ENCODE measurements at places on chromosomes 1 and 21. TPM values are rescaled to one million over a fixed set of nuclear protein-coding genes. Genes with fewer than 3 reads are reported as not detected.

DNA sequence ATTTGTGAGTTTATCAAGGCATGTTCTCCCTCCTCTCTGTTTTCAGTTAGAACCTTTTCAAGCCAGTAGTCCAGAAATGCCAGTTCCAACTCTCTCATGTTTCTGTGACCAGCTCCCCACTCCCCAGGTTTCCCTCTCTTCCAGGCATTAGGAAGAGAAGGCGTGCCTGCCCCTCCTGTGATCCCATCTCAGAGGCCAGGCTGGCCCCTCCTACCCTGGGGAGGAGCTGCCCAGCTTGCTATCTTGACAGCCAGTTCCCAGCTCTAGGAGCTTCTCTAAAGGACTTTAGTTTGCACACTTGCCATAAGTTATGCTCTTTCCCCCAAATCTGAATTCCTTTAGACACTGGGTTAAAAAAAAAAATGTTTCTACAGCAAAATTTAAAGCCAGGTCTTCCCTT, 8.9 kb downstream of the HYI start:
- DNase-seq: peak; percentile 14

GRCh38 chr1:202806845-202807450, 1.3 kb downstream of the KDM5B start:
- no peak for DNase-seq

- DNase-seq: no peak
These were observed 917 bp downstream of the ETNK2 start for GRCh38 chr1:204150702-204151551.

DNA sequence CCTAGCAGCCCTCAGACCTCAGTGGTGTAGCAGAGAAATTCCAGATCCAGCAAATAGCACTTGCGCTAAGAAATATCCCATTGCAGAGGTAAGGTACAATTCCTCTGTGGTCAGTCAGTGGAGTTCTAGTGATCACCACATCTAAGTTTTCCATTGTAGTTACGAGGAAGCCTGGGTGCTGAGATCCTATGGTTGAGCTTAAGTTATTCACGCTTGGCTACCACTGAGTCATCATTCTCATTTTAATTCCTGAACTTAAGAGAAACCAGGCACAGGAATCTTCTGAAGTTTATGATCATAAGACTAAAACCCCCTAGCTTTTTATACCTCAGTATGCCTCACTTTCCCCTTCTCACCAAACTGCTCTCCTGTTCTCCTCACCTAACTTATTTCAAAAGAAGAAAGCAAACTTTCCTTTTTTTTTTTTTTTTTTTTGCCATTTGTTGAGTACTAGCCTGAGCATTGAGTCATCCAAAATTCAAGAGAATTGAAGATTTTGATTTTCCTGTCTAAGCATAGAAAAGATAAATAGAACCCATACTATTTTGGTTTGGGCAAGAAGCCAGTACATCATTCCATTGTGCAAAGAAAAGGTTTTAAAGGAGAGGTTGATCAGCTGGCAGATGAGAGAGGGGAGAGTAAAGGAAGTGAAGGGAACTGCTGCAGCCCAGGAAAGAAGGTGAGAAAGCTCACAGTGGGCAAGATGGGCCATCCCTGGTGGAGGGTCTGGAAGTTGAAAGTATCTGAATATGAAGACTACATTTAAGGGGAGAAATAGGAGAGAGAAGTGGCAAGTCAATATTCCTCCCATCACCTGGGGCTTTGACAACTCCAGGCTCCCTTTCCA, 39.9 kb downstream of the SERBP1 start:
- DNase-seq: peak; percentile 77

DNA sequence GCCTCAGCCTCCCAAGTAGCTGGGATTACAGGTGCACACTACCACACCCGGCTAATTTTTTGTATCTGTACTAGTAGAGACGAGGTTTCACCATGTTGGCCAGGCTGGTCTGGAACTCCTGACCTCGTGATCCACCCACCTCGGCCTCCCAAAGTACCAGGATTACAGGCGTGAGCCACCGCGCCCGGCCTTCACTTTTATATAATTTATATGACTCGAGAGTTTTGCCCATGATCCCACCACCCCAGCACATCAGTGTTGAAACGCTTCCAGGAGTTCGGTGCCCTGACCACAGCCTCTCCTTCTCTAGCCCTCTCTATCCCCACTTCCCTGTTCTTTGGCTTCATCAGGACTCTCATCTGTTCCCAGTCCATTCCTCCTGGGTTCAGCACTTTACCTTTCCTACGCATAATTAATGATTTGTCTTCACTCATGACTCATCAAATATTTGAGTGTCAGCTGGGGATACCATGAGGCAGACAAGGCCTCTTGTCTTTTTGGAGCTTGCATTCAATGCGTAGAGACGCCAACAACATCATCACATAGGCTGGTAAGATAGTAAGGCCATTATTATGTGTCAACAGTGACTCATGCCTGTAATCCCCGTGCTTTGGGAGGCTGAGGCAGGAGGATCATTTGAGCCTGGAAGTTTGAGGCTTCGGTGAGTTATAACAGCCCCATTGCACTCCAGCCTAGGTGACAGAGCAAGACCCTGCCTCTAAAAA, 1.4 kb downstream of the PMF1 start:
- peak; percentile 32 for DNase-seq

DNA sequence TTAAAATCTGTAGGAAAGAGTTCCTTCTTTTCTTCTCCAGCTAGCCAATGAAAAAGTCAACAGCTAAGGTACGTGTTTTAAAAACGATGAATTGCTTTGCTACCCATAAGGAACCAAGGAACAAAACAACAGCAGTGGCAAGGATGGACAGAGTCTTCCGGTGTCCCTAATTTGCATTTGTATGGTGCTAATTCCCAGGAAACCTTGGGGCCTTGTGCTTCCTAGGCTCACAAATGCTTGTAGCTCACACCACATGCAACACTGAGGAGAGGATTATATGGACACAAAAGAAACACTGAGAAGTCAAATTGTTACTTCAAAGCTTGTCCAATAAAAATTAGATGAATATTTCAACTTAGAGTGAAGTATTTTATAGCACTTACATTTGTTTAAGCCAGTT, 1.8 kb upstream of the PGBD5 start:
- no peak for DNase-seq

The STX12 gene
- total RNA-seq: 79.6 TPM
